CD8-positive, alpha-beta memory T cell (primary cell): ENCODE measurements at places on chromosomes 7 and 10. TPM values are rescaled to one million over a fixed set of nuclear protein-coding genes. Genes with fewer than 3 reads are reported as not detected.

The ZNF117 gene
- 3.5 TPM for total RNA-seq

The PTF1A gene
- total RNA-seq = not detected

DNA sequence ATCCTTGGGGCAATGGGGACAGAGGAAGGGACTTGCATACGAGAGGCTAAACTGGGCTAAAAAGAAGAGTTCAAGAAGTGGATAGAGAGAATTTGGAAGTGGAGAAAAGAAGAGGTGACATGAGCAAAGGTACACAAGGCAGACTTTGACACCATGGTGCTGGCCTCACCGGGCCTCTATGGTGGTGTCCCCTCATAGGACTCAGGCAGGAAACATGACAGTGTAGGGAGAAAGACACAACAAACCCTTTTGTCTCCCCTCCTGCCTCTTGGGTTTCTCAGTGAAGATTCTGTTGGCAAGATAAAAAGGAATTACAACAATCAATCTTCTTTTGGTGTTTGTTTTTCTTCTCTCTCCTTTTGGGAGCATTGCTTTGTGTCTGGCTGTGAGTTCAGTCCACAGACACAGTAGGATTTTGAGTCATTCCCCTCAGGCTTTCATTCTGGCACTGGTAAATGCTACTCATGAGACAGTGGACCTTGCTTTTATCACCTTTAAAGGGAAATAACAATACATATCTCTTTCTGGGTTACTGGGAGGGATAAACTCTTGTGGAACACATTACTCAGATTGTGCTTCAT is 827.7 kb downstream of the TNS3 start:
- DNase-seq = no peak

The ZNF33B gene
- total RNA-seq = 11.9 TPM

DNA sequence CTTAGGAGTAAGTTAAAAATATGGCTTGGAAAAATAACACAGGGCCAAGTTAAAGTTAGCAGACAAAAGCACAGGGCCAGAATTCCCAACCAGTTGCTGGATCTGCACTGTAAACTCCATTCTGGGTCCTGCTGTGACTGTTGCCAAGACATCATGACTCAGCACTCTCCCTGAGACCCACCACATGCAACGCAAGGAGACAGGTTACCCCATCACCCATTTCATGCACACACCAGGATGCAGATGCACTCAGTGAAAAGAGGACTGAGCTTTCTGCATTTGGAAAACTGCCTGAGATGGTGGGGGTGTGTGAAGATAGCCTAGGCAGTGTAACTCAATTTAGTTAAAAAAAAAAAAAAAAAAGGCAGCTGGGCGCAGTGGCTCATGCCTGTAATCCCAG is 97.6 kb upstream of the ZNF438 start:
- no peak for DNase-seq

GRCh38 chr10:132609211-132609610 is 71.6 kb downstream of the INPP5A start:
- DNase-seq = no peak

The NAPEPLD gene
- total RNA-seq = 8.5 TPM

DNA sequence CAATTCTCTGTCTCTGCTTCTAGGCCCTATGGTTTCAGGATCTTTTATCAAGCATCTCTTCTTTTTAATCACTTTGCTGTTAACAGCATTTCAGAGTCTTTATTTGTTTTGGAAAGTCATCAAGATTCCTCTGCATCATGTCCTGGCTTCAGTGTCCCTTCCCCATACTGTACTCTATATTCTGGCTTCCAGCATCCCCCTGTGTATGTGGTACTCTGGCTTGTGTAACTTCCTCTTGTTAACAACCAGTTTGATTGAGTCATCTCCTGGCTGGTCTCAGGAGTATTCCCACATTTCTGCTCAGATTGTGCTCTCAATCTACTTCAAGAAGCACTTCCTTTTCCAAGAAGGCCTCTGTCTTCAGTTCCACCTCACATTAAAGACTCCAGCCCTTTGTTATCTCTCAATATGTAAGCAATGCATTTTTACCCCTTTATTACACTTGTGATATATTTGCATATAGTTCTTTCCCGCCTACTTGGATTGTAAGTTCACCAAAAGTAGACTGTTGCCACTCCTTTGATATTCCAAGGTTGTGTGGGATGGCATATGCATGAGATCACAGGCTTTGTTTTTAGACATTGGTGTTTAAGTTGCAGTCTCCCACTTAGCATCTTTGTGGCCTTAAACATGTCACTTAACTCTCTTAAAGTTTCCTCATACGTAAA is 15.1 kb upstream of the ATE1 start:
- DNase-seq = no peak

DNA sequence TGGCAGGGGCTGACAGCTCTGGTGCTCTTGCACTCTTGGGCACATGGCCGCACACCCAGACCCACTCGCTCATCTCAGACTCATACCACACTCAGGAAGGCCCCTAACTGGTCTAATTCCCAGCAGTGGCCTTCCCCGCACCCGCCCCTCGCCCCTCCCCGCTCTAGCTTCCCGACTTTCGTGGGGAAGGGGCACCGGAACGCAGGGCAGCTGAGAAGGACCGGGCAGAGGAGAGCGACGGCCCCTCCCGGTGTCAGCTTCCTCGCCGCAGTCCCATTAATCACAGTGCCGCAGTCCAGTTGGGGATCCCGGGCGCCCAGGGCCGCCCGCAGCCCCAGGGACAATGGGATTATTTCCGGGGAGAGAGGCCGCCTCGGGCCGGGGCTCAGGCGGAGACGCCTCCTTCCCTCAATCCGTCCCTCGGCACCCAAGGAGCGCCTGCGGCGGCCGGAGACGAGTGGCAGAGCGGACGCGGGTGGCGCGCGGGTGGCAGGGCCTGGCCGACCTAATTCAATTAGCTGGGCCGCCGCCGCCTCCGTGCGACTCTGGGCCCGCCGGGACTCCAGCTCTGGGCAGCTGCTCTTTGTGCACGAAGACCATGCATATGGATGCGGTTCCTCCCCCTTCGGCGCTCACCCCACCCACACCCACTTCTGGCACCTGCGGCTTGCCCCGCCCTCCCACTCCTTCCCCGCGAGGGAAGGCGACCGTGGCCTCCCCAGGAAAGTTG is 7.8 kb upstream of the TLX1 start:
- no peak for DNase-seq

DNA sequence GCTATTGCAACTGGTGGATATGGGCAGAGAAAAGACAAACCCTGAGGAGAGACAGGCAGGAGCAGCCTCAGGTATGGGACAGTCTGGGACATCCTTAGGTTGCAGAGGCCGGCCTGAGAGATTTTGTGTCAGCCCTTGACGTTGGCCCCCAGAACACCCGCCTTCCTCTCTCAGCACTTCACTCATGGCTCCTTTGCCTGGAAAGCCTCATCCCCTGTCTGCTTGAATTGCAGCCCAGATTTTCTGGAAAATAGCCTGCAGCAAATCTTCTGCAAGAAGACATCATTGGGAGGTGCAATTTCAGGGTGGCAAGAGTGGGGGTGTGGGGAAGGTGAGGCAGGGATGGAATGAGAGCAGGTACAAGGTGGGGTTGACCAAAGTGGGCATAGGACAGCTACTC is 2.2 kb upstream of the FRMD4A start:
- DNase-seq = no peak

DNA sequence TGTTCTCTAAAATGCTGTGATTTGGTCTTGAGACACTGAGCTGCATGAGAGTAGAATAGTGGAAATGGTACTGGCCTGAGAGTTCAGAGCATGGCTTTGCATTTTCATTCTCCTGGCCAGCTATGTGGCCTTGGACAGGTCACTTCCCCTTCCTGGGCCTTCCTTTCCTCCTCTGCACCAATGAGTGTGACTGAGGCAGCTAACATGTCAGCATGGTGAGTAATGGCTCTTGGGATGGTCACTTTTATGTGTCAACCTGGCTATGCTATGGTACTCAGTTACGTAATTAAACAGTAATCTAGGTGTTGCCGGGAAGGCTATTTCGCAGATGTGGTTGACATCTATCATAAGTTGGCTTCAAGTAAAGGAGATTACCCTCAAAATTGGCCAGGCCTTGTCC is 109.3 kb downstream of the RTKN2 start:
- DNase-seq = no peak

The XRCC2 gene
- total RNA-seq = 14.8 TPM

DNA sequence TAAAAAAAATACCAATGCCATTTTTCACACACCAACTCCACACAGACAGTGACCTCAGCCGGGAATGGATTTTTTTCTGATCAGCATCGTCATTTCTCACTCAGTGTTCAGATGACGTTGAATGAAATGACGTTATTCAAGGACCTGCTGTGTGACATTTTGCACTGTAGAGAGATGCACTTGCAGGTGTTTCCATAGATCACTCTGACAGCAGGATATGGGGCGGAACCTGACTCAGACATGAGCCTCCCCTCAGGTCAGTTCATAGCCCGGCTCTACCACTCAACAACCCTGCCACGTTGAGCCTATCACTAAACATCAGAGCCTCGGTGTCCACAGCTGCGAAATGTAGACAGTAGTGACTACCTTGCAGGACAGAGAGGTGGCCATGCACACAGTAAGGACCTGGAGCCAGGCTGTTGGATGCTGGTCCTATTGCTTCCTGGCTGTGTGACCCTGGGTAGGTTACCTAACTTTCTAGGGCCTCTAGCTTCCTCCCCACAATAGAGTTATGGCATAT is 41.4 kb upstream of the ANTXRL start:
- no peak for DNase-seq

The SYCE1 gene
- total RNA-seq = 1.6 TPM

DNA sequence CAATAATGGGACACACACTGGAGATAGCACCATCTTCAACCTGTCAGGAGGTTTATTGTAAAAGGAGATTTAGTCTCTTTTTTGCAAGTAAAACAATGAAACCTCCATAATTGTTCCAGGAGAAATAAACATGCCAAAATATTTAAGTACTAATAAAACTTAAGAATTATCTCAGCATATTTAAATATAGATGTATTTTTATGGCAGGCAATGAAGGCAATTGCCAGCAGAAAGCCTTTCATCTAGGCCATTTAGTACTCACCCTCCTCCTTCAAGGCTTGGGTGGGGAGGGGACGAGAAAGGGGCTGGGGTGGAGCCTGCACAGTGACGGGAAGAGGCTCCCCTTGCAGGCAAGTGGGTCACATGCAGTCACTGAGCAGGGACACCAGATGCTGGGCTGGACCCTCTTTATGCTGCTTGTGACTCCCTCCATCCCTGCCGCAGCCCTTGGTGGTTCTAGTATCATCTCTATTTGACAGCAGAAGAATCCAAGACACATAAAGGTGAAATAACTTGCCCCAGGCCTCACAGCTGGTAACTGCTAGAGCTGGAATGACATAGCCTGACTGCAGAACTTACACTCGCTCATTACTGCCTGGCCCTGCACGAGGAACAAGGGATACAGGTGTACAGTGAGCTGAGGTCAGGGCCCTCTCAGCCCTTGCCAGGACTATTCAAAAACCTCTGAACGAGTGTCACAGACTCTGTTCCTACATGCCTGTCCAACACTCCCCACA is 449.5 kb upstream of the ZMIZ1 start:
- no peak for DNase-seq

GRCh38 chr10:29710128-29710527 is 75.4 kb upstream of the SVIL start:
- no peak for DNase-seq

GRCh38 chr7:85561706-85562105 is 374.9 kb upstream of the SEMA3D start:
- DNase-seq = no peak

DNA sequence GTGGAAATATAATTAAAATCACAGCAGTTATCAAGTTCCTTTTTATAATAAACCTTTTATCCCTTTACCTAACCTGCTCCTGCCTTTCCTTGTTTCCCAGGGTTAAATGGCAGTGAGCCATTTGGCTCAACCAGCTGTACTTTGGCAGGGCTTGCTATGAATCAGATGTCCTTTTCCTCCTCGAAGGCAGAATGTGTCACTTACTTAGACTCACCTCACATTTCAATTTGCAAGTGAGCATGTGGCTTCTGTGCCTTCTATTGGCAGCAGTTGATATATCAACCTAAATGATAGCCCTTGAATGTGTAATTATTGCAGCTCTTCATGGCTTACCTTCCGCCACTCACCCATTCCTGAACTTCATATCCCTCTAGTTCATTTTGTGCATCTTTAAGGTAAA is 301.7 kb downstream of the CSTF2T start:
- DNase-seq = no peak

DNA sequence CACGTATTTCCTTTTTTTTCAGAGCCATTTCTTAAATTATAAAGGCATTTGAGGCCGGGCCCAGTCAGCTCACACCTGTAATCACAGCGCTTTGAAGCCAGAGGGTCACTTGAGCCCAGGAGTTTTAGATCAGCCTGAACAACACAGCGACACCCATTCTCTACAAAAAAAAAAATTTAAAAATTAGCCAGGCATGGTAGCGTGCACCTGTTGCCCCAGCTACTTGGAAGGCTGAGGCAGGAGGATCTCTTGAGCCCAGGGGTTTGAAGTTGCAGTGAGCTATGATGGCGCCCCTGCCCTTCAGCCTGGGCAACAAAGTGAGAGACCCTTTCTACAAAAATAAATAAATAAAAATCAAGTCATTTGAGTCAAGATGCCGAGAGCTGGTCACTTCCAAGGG is 3.0 kb downstream of the TMEM130 start:
- DNase-seq = no peak

DNA sequence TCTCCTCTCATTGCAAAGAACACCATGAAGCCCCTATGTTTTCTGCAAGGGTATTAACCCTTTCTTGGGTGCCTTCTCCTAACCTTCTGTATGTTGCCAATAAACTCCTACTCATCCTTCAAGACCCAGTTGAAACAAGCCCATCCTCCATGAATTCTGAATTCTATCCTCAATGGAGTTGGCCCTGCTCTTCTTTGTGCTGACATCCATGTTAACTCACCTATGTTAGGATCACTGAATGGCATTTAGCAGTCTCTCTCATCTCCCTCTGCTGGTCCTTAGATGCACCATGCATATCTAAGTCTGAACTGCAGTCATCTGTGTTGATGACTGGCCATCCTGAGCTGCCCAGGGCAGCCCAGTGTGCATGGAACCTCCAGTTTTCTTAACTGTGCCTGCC is 129.8 kb downstream of the BUB3 start:
- no peak for DNase-seq

DNA sequence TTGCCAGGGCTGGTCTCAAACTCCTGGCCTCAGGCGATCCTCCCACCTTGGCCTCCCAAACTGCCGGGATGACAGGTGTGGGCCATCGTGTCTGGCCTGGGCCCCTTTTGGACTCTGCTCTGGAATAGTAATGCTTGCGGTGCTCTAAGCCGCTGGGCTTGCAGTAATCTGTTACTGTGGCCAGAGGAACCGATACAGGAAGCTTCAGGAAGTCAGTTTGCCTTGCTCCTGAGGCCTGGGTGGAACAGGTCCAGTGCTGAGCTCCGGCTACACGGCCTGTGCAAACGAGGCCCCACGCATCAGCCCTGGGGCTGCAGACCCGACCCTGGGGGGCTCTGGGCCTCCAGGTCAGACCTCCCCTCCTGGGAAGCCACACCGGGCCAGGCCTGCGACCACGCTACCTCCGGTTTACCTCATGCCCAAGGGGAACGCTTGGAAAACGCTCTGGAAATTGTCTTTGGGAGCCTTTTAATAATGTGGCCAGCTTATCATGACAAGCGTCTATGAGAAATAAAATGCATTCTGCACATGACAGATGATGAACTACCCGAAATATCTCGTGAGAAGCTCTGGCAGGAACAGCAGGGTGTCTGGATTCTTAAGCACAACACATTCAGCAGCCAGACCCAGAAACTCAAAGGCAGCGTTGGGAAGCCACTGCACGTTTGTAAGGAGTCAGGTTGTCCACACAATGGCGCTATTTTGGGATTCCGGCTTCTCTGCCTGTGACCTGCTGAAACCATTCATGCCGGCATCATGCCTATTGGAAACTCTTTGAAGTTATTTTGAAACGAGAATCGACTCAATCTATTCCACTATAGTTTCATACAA is 10.1 kb upstream of the ADAP1 start:
- peak; percentile 38 for DNase-seq
